ENCODE measurements at places on chromosomes 12 and 14. TPM values are rescaled to one million over a fixed set of nuclear protein-coding genes. Genes with fewer than 3 reads are reported as not detected.

Gene C1QL4
- 5.8 TPM for total RNA-seq

Gene SRGAP1
- 12.0 TPM for total RNA-seq

Gene DLGAP5
- 35.2 TPM for total RNA-seq

Gene TMPRSS12
- total RNA-seq = not detected

Gene GPRC5A
- 256 TPM for total RNA-seq

Gene THAP2
- 4.2 TPM for total RNA-seq

Gene NRL
- total RNA-seq = 0.80 TPM

Gene LAG3
- 0.90 TPM for total RNA-seq
